GDM1 (cell line): ENCODE measurements at places on chromosomes 2 and 18.

DNA sequence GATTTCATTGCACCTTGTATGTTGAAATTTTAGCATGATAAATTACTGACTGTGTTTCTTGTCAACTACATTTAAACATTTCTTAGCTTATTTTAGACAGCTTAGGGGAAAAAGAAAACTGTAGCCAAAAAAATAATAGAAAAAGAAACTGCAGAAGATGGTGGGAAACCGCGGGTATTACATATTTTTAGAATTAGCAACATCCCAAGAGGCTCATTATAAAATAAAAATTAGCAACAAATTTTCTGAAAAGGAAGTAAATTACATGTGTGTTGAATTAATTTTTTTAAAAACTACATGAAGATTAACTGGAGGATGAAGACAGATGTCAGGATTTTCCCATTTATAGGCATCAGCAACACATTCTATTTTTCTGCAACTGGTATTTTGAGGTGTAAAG, 4.3 kb downstream of the PELI1 start:
- DNase-seq, result no peak

DNA sequence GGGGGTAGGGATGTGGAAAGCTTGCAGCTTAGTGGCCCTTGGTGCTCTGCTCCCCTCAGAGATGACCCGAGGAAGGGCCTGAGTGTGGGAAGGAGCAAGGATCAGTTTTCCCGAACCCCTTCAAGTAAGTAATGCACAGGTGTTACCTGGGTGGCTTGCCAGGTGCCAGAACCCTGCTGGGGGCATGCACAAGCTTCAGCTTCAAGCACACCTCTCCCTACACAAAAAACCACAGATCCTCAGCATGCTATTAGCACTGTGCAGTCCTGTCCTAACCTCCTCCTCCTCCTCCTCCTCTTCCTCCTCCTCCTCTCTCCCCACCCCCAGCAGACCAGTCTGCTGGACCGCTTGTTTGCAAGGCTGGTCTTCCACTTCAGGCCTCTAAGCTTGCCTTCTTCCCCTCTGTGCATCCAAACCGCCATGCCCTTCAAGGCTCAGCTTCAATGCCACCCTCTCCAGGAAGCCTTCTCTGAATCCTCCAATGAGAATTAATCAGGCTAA, 114.8 kb downstream of the ACAA2 start:
- no peak for DNase-seq

GRCh38 chr2:33316328-33316727, 160.1 kb upstream of the RASGRP3 start:
- no peak for DNase-seq

- no peak for DNase-seq
Measured at GRCh38 chr2:206989311-206989710, 50.0 kb downstream of the CPO start.

DNA sequence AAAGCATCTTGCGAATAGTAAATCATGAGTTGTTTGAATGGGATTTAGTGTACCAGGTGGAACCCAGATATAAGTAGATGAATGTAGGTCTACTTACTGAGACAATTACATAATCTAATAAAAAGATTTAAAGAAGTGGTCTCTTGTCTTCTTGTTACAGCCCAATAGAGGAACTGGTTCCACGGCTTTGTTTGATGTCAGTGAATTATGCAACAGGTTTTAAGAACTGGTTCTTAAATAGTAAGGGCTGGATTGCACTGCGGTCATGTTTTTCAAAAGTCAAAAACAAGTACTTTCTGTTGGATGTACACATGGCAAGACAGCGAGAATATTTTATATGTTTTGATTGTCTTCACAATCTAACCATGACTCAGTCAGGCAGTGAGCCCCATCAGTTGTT, 15.4 kb upstream of the SLC9A2 start:
- no peak for DNase-seq

DNA sequence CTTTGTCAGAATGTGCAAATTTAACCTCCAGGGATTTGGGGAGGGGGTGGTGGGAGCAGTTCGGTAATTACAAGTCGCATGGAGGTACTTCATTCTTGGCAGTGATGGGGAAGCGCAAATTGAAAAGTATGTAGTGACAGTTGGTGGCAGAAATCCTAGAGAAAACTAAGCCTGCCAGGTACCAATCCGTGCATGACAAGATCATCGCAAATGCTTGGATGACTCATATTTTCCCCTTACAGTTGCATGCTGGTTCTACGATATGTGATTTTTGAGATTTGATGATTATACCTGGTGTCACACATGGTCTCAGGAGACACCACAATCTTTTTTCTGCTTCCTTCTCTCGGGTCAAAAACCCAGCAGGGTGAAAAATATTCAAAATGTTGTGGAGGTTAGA, 479.7 kb upstream of the ID2 start:
- no peak for DNase-seq

GRCh38 chr18:54957296-54957832, 1.9 kb downstream of the CCDC68 start:
- DNase-seq, result no peak

GRCh38 chr18:46133534-46133933, 29.3 kb downstream of the HAUS1 start:
- DNase-seq, result no peak

DNA sequence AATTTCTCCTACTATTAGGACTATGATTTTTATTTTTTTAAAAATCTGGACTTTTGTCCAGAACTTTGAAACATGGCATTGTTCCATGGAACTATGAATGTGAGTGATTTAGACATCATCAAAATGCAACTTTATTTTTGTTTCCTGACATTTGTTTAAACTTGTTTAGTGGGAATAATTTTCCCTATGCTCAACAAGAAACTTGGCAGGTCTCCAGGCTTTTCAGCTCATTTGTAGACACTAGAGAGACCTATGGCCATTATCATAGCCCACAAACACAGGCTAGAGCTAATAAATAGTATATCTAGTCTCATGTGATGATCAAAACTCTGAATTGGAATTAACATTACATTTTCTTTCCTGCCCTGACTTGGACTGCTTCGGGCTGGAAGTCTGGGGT, 145.1 kb upstream of the CELF4 start:
- no peak for DNase-seq

GRCh38 chr18:23495723-23496440, 7.4 kb upstream of the RMC1 start:
- no peak for DNase-seq

DNA sequence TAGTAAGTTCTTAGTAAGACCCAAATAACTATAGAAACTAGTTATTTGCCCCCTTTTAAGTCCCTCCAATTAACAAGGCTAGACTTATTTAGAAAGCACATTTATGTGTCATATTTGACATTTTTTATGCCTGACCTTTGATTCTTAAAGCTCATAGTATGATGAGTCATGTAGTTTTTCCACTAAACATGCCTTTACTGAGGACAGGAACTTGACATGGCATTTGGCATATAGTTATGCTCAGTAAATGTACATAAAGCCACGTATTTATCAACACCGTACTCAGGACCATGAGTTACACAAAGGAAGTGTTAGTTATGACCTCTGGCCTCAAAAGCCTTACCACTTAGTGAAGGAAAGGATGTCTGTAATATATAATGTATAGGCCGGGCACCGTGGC, 78.9 kb downstream of the GNAL start:
- DNase-seq, result no peak

GRCh38 chr2:201383136-201383535, 26.0 kb upstream of the FLACC1 start:
- no peak for DNase-seq

DNA sequence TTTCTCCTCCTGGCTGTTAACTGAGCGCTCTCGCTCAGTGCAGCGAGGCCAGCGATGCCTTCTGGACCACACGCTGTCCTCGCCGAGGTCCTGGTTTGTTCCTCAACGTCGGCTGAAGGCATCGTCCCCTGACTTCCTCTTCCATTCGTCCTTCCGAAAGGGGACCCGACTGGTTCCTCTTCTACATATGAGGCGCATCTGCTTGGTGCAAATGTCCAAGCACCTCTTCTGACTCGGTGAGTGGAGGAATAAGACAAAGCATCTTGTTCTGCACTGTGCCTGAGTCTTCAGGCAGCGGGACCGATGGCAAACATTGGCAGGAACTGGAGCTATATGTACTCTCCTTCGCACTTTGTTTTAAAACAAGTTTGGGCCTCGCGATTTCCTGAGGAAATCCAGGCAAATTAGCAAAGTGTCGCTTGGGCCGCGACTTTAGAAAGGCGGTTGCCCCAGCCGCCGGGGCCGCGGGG, 621 bp upstream of the KCNS3 start:
- no peak for DNase-seq

GRCh38 chr2:58479535-58480140, 238.5 kb upstream of the FANCL start:
- no peak for DNase-seq
